Stimulated activated CD4-positive, alpha-beta T cell treated with anti-CD3 and anti-CD28 coated beads, Interleukin-15, amount 100 ng/mL, for 1 hour (primary cell): ENCODE measurements at places on chromosomes 6 and 20.

DNA sequence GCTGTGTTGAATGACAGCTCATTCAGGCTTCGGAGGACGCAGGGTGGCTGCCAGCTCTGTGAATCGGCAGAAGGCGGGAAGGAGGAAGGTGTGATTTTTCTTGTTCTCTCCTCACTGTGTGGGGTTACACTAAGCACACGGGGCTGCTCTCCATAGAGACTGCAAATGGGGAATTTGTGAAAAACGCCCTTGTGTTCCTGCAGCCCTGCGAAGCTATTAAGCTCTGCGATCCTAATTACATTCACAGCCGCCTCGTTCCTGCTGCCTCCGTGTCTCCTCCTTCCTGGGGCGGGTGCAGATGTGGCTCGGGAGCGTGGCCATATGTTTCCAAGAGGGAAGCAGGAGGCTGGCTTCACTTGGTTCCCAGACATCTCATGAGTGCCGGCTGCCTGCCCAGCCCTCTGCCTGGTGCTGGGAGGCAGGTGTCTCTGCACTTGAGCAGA lies 124.0 kb downstream of the TOX2 start:
- DNase-seq = no peak

DNA sequence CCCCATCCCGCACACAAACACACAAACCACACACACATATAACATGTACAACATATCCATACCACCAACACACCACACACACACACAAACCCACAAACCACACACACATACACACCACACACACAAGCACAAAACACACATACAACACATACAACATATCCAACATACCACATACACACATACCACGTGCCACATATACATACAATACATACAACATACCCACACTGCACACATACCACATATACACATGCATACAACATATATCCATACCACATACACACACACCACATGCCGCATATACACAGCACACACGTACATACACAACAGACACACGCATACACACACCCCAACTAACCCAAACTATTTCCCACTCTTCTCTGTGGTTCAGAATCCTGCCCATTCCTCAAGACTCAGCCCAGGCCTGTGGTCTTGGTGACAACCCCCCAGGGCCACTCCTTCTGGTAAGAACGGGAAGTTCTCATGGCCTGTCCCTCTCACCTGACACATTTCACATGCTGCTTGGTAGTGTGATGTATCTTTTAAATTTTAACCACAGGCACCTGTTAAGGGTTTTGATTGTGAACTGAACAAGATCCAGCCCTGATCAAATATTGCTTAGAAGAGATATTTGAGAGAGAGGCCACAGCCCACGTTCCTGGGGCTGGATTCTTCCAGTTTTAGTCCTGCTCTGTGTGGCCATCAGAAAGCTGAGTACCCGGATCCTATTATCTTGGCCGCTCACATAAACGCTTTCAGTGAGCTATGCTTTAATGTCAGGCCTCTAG lies 55.9 kb upstream of the KCNK16 start:
- no peak for DNase-seq

DNA sequence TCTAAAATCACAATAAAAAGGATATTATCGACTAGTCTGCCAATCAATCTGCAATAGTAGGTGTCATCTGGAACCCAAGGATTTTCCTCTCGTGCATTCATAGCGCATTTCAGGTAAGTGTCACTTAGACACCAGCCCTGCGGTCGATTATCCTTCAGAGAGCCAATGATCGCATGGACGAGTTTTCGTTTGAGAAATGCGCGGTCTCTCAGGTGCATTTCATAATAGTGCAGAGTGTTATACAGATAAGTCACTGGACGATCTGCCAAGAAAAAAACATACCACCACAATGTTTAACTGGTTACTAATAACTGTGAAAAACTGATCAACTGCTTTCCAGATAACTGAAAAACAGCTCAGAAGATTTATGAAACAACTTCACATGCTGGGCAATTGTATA lies 21.0 kb downstream of the ARG1 start:
- no peak for DNase-seq

GRCh38 chr20:37346535-37347346 lies 801 bp downstream of the SRC start:
- no peak for DNase-seq

DNA sequence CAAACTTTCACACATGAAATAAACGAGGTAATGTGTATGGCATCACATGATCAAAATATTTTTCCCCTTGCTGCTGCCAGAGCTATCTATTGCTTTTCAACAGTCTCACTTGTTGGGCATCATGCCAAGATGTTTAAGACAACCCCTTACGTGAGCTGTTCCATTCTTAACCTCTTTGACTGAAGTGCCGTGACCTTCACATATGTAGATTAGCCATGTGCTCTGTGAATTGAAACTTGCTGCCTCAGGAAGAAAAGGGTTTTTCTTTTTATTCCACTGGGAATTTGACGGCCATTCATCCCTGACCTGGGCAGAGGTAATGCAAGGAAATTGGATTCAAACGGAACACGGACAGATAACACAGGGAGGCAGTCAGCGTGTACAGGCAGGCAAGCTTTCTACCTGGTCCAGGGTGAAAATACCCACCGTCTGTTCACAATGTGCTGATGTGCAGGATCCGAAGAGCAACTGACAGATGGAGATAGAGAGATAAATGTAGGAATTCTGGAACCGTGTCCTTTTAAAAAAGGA lies 14.2 kb downstream of the ARID1B start:
- DNase-seq = no peak
